ENCODE measurements at places on chromosomes 12 and 14.
A peak's percentile ranks its signal among the peaks of the same experiment; 100 is the strongest.

- no peak for DNase-seq
Measured at GRCh38 chr14:53537422-53538315, 384.5 kb upstream of the DDHD1 start.

DNA sequence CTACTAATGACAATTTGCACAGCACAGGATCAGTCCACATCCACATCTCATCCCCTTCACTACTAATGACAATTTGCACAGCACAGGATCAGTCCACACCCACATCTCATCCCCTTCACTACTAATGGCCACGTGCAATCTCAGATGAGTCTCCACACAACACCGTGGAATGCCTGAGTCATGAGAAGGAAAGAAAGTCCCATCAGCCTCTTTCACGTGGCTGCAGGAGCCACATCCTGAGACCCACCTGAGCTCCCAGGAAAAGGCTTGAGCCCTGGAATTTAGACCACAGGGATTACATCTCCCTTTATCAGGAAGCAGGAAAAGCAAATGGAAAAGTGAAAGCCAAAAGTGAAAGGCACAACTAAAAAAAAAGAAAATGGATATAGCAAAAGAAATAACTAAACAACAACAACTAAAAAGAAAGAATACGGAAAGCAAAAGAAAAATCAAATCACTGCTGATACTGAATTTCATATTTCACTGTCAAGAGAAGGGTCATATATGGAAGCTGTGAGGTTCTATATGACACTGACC, 1300.5 kb downstream of the TMEM121 start:
- DNase-seq, result no peak

GRCh38 chr14:38799671-38800070, 303.4 kb downstream of the SEC23A start:
- DNase-seq, result no peak

DNA sequence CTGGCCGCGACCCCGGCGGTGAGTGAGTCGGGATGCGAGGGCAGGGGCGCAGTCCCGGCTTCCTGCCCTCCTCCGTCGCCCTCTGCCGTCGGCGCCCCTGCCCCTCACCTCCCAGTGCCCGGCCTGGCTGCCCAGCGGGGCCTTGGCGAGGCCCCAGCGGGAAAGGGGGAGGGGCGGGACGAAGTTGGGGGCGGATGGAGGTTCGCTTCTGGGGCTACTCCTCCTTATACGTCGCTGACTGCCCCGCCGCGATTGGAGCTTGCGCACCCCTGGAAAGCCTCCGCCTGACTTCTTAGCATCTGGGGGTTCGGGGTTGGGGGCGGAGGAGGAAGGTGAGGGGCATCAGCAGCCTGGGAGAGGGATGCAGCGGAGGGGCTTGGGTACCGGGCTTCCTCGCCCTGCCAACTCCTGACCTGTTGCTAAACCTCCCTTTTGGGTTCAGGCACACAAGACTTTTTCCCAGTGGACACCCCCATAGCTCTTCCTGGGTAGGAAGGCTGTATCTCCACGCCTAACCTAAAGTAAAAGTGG, 406 bp downstream of the TMEM263 start:
- DNase-seq, result peak; percentile 73

DNA sequence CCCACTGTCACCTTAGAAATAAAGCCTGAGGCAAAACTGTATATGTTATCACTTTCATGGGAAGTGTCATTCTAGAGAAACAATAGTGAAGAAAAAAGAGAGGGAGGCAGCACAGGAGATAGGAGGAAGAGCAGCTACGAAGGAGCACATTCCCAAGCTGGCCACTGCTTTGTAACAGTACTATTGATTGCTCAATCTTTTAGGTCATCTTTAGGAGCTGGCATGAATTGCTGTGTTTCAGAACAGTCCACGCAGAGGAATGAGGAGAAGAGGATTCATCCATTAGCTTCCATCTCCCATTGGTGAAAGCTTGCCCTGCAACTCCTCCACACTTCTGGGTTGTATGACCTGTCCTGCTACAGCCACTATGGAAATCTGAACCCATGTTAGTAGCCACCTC, 372.5 kb upstream of the DDHD1 start:
- no peak for DNase-seq

- no peak for DNase-seq
Measured at GRCh38 chr12:57832966-57833365, 13.6 kb downstream of the CTDSP2 start.

DNA sequence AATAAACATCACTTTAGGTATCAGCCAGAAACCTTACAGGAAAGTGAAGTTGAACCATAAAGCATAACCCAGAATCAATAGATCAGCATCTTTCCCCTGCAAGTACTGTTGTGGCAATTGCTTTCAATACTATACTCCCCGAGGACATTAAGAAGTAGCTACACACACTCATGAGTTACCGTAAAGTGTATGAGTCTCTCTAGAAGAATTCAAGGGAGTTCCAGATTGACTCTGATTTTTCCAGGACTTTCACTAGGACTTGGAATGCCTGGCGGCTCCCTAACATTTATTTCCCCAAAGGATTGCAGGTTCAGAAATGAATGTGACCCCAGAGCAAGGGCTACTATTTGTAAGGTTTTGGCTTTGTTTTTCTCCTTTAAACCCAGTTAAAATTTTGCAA, 465.4 kb upstream of the MDGA2 start:
- DNase-seq, result no peak

DNA sequence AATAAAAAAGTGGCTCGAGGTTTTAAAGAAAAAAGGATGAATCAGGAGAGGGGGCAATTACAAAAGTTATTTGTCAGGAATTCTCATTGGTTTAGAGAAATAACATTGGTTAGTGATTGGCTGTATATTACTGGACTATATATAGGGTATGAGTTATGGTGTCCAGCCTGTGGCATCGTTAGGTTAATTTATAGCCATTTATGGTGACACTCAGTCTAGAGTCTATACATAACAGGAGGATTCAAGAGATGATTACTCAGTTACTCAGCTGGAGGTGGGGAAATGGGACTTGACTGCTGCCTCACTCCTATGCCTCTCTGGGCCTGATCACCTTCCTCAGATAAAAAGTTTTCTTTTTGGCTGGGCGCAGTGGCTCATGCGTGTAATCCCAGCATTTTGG, 25.6 kb upstream of the NFYB start:
- DNase-seq, result no peak

DNA sequence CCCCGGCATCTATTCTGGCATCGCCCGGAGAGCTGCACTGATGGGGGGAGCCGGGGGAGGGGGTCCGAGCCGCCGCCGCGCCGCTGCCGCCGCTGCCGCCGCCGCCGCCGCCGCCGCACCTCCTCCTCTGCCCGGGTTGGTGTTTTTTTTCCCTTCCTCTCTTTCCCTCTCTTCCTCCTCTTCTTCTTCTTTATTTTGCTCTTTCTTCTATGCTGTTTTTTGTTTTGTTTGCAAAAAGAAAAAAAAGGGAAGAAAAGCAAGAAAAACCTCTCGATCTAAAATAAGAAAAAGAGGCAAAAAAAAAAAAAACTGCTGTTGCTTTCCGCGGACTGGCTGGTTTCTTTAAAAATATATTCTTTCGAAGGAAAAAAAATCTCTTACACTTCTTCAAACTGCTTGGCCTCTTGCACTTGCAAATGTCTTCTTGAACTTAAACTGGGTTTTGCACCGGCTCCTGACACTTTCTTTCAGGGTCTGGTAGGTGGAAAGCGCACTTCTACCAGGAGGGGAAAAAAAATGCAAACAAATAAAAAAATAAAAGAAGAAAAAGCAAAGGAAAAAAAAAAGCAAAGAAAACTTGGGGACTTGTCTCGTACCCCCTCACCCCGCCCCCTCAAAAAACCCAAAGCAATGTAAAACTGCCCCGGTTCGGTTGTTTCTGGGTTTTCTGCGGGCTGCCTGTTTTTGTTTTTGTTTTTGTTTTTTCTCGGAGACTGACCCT, 616 bp downstream of the BCL11B start:
- DNase-seq, result no peak

DNA sequence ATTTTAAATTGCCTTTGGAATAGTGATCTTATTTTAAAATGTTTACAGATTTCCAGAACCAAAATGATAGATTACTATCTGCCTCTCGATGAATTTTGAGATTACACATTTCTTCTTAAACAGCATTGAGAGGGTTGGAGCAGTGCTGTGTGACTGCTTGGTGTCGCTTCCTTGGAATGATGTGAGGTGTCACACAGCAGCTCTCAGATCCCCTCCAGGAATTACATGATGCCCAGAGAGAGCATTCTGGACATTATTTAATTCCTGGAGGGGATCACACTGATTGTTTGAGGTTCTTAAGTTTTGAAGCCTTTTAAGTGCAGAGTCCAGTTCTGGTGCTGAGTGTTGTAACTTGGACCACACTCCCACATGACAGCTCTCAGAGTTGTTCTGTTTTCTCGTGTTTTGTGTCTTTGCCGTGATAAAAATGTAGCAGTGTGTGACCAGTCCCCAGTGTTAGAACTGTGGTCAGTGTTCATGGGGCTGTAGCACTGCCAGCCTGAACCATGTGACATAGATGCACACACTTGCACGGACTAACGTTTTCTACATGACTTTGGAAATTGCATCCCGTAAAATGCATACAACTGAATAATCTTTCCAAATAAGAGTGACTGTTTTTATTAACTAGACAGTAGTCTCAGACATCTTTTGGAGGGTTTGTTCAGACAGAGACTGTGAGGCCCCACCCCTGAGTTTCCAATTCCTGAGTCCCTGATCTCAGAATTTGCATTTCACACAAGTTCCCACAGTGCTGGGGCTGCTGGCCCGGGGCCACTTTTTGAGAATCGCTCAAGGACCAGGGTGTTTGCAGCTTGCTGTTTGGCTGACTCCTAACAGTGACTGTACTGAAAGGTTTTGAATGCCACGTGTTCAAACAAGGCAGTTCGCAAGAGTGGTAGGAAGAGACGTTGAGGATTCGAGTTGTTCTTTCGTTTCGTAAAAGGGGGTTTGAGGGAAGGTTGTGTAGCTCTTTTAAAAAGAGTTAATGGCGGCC, 26.0 kb downstream of the XRCC3 start:
- DNase-seq, result no peak

DNA sequence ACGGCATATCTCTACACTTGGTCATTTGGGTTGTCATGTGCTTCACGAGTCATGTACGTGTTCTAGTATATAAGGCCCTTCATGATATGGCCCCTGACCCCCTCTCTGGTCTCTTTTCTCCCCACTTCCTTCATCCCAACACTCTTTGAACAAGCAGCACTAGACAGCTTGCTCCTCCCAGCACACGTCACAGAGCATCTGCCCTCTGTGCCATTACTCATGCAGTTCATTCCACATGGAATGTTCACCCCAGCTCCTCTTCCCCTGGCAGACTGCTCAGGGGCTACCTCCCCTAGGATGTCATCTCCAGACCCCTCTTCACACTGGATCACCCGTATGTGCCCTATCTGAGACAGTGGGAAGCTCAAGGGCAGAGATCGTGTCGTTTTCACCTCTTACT, 14.1 kb upstream of the LRP1-AS start:
- no peak for DNase-seq

- DNase-seq, result no peak
Measured at GRCh38 chr12:112167718-112168525, 42.6 kb downstream of the TRAFD1 start.

GRCh38 chr14:54785136-54785777, 117.4 kb downstream of the GCH1 start:
- no peak for DNase-seq

- no peak for DNase-seq
Measured at GRCh38 chr12:24230061-24230701, 280.7 kb upstream of the SOX5 start.

- DNase-seq, result no peak
Measured at GRCh38 chr12:108843187-108843586, 14.2 kb downstream of the SSH1 start.

DNA sequence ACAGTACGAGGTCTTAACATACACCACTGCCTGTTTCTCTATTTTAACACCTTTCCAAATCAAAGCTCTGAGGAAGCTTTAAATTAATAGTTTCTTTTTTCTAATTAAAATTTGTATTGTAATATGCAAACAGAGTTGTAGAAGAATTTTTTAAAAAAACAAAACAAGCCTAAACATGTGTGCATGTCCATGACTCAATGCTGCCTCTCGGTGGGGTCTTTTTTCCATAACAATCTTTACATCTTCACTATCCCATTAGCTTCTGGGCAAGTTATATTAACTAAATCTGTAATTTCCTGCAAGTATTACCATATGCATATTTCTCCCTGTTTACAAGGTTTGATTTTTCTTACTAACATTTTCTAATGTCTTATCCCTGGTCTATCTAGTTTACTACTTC, 143.9 kb upstream of the NAV3 start:
- DNase-seq, result no peak

GRCh38 chr12:18975933-18976332, 153.6 kb upstream of the PLEKHA5 start:
- DNase-seq, result no peak

GRCh38 chr12:51334764-51335163, 10.8 kb upstream of the BIN2 start:
- no peak for DNase-seq

- no peak for DNase-seq
Measured at GRCh38 chr12:67646775-67647174, 1.8 kb upstream of the DYRK2 start.

DNA sequence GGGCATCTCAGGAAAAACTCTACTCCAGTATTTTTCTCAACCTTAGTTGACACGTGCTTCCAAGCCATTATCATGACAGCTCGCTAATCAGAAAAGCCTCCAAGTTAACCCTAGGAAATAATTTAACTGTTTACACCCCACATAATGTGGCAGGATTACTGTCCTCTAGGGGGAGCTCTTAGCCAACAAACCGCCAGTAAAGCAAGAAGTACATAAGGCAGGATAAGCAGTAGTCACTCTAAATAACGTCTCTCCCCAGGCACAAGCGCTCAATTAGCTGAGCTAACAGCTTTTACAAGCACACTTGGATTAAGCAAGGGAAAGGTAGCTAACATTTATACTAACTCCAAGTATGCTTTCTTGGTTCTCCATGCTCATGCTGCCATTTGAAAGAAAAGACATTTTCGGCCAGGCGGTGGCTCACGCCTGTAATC, 22.8 kb downstream of the APOBEC1 start:
- DNase-seq, result peak; percentile 74

- no peak for DNase-seq
Measured at GRCh38 chr12:2698566-2698965, 96.2 kb upstream of the FKBP4 start.

DNA sequence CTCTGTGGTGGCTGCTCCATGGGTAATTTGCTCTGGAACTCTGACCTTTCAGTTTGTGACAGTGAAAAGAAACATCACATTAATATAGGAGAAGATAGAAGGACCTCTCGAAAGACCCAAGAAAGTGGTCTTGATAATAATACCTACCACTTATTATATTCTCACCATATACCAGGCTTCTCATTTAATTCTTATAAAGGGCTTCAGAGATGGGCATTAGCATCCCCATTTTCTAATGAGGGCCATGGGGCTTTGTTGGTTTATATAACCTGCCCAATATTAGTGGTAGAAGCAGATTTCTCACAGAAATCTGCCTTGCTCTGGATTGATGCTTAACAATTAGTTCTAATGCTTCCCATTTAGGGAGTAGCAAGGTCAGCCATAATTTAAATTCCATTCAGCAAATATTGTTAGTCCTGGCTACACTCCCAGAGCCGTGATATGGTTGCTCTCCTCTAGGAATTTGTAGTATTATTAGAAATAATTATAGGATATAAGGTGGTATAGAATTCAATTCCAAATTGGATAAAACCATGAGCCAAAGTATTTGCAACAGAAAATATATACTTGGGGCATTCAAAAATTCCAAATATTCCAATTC, 7.4 kb upstream of the AMIGO2 start:
- DNase-seq, result no peak

Data from erythroblast (primary cell).